ENCODE measurements at places on chromosomes 1 and 21.

- no peak for DNase-seq
Measured at GRCh38 chr1:219659005-219659600, 46.2 kb upstream of the ZC3H11B start.

DNA sequence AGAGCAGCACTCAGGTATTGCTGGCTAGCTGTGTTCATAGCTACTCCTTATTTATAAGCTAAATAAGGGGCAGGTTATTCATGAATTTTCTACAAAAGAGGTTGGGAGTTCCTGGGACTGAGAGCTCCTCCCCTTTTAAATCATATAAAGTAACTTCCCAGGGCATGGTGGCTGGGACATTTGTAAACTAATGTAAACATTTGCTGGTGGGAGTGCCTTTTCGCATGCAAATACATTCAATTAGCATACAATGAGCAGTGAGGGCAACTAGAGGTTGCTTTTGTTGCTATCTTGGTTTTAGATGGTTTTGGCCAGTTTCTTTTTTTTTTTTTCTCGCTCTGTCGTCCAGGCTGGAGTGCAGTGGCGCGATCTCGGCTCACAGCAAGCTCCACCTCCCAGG is 43.4 kb downstream of the GNPAT start:
- DNase-seq, result no peak

DNA sequence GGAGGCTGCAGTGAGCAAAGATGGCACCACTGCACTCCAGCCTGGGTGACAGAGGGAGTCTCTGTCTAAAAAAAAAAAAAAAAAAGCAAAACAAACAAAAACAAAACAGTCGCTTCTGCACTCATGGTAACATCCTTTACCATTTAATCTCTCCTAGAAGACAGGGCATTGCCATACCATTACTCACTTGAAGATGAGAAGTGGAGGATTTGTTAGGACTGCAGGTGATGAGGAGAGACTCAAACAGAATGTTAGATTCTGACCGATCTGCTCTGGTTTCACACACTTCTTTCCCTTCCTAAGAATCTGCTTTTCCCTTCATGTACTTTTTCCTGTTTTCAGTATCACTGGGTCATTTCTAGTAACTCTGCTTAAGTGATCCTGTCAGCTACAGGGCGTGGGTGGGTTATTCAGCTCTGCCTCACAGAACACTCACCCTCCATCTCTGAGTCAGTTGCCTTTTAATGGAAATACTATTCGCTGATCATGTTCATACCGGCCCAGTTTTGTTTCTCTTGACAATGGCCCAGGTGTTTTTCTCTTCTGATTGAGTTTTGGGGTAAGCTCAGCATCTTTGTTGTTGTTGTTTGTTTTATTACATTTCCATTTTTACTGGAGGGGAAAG is 148.0 kb upstream of the ERG start:
- DNase-seq, result no peak

DNA sequence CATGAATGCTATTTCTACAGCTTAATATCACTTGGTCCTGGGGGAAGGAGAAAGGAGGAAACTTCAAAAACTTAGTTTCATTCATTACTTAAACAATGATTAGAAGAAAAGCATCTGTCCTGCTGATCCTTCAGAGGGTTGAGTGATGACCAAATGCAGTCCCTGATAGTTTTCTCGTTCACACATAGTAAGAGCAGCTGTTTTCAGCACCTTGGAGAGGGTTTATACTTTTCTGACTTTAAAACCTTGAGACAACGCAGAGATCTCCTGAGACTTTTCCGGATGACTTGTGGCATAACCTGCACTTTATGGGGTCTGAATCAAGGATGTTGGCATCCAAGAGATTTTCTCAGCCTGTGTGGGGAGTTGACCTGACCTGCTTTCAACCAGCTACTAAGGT is 94.0 kb upstream of the KCND3 start:
- DNase-seq, result no peak

- peak; percentile 67 for DNase-seq
Measured at GRCh38 chr1:198699167-198700015, 60.6 kb downstream of the PTPRC start.

GRCh38 chr21:31201144-31201543 is 142.9 kb downstream of the TIAM1 start:
- DNase-seq, result no peak

GRCh38 chr1:185367218-185367617 is 50.2 kb upstream of the IVNS1ABP start:
- no peak for DNase-seq

GRCh38 chr1:231236938-231237337 is 4.1 kb upstream of the GNPAT start:
- no peak for DNase-seq

DNA sequence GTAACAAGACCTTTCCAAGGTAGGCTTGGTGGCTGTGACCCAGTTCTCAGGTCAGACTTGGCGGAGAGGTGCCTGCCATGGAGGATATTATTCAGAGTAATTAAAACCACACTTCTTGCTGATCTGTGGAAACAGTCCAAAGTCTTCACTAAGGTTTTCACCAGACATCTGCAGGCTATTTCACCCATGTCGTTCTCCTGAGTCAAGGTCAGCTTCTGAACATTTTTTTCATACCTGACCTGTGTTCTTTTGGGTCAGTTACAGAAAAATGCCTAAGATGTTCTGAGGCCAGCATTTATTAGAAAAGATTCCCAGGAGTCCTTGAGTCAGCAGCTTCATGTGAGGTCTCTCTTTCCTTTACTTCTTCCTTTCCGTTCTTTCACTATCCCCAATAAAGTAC is 54.9 kb downstream of the RGL1 start:
- no peak for DNase-seq

GRCh38 chr1:12014141-12014991 is 4.9 kb upstream of the MIIP start:
- no peak for DNase-seq

DNA sequence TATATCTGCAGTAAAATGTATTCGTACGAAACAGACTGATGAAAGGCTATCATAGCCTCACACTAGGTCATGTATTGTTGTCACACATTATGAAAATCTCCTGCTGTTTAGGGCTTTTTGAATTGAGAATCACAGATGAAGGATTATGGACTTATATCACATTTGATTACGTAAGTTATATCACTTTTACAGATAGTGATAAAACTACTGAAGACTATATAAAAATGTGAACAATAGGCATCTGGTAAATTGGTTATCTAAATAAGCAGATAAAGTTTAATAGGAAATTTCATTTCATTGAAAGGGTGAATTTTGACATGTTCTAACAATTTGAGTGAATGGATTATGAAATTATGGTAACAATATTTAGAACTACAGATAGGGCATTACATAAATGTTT is 20.0 kb downstream of the LAMC1 start:
- no peak for DNase-seq

- DNase-seq, result no peak
Measured at GRCh38 chr21:29523646-29524045, 224.9 kb downstream of the BACH1 start.

DNA sequence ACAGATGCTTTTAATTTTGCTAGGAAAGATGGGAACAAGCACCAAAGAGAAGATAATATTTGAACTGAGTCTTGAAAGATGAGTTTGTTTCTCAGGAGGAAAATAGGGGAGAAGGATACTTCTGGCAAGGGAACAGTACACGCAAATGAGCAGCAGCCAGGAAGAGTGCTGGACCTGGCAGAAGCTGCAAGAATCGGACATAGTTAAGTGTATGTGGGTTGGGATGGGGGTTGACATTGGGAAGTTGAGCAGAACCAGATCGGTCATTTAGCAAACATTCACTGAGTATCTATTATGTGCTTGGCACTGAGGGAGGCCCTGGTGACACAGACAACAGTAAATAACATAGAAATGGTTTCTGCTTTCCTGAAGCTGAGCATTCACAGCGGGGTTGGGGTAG is 198.8 kb downstream of the PLPP3 start:
- no peak for DNase-seq

DNA sequence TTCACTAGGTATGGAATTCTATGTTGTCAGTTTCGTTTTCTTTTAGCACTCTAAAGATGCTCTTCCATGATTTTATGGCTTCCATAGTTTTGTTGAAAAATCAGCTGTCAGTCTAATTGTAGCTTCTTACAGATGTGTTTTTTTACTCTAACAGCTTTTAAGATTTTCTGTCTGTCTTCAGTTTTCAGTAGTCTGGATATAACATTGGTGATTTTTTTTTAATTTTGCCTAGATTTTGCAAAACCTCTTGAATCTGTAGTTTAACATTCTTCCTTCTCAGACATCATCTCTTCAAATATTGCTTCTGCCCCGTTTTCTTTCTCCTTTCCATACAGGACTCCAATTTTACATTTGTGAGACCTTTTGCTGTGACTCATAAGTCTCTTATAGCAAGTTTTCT is 17.9 kb upstream of the DYRK1A start:
- no peak for DNase-seq

GRCh38 chr1:233791721-233792120 is 112.8 kb upstream of the SLC35F3 start:
- DNase-seq, result no peak

GRCh38 chr21:42066521-42066920 is 4.6 kb upstream of the UMODL1 start:
- DNase-seq, result no peak

- no peak for DNase-seq
Measured at GRCh38 chr1:110316735-110317134, 22.4 kb upstream of the RBM15 start.

Data from stimulated activated CD4-positive, alpha-beta T cell treated with anti-CD3 and anti-CD28 coated beads, Interleukin-1b, Interleukin-23, amount 100 ng/mL, for 4 hours (primary cell).